IMR-90 (cell line): ENCODE measurements at places on chromosomes 7 and 10. TPM values are rescaled to one million over a fixed set of nuclear protein-coding genes. Genes with fewer than 3 reads are reported as not detected.

- no peak for DNase-seq
Measured at GRCh38 chr7:132430041-132430855, 146.0 kb downstream of the PLXNA4 start.

GRCh38 chr10:103413564-103413963 is 17.1 kb downstream of the PDCD11 start:
- DNase-seq = no peak

- DNase-seq = peak; percentile 27
Measured at GRCh38 chr7:75889826-75890225, 11.0 kb downstream of the RHBDD2 start.

- peak; percentile 8 for DNase-seq
Measured at GRCh38 chr10:74652664-74653063, 173.7 kb upstream of the KAT6B start.

DNA sequence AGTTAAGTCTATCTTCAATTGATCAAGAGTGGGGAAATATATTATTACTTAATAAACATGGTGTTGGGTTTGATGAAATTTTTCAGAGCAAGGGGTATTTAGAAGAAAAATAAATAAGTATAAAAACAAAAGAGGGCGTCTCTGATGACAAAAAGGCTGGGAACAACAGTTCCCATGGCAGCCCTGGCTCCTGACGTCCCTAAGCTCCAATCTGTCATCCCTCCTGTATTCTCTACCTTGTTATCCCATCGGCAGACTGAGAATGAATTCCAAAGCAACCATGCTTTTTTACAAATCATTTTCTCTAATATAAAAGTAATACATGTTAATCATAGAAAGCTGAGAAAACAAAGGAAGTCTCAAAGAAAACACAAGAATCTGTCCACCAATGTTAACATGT is 55.5 kb downstream of the SORBS1 start:
- no peak for DNase-seq

GRCh38 chr7:32952876-32953275 is 4.4 kb upstream of the FKBP9 start:
- no peak for DNase-seq

GRCh38 chr7:125256446-125256845 is 326.8 kb upstream of the POT1 start:
- no peak for DNase-seq

GRCh38 chr7:91690541-91691070 is 189.9 kb downstream of the MTERF1 start:
- no peak for DNase-seq

DNA sequence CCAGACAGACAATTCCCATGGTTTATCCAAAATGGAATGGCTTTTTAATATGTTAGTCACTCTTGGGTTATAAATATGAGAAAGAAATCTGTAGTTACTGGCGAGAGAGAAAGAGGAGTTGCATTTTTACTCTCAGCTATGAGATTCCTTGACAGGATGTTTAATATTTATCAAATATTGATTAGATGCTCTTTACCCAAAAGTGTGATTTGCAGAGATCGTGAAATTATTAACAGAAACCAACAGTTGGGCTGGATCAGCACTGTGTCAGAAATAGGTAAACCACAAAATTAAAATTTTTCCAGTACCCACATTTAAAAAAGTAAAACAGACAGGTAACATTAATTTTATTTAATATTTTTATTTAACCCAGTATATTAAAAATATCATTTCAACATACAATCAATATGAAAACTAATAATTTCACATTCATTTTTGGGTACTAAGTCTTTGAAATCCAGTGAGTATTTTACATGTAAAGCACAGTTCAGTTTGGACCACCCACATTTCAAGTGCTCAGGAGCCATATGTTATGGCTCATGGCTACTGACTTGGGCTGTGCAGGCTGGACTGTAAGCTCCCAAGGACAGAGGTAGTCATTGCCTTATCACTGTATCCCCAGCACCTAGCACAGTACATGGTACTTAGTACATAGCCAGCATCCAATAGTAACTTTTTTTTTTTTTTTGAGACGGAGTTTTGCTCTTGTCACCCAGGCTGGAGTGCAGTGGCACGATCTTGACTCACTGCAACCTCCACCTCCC is 42.5 kb downstream of the KLHDC10 start:
- no peak for DNase-seq

GRCh38 chr10:3777981-3778691 is 6.9 kb downstream of the KLF6 start:
- DNase-seq = peak; percentile 16

DNA sequence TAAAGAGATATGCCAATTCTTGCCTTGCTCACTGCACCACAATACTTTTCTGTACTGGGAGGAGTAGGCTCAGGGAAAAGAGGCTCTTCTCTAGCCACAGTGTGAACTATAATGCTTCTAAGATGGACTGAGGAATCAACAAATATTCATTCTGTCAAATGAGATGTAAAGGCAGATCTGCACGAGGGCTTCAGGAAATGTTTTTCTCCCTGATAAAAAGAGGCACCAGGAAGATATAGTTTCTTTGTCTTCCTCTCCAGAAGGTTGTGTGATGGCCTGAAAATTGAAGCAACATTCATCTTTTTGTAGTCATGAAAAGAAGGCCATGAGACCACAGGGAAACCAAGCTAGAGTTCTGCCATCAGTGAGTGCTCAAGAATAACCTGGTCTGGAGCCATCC is 79.1 kb upstream of the NME8 start:
- DNase-seq = no peak

- DNase-seq = no peak
Measured at GRCh38 chr7:55435466-55435865, 70.3 kb downstream of the LANCL2 start.

DNA sequence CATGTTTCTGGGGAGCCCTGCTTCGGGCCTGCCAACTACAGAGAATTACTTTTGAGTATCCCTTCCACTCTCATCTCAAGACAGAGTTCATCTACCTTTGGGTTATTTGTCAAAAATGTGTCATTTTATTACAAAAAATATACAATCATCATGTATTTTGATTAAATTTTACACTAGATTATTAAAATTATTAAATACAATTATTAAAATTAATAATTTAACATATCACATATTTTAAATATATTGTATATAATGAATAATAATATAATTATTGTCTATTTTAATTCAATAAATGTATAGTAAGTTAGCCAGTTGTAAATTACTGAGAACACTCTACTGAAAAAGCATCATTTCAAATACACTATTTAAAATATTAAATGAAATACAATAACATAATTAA is 50.9 kb downstream of the FIGNL1 start:
- DNase-seq = no peak

- DNase-seq = peak; percentile 53
Measured at GRCh38 chr10:116985611-116986010, 19.4 kb downstream of the SHTN1 start.

GRCh38 chr7:23486002-23486773 is 15.9 kb upstream of the IGF2BP3 start:
- no peak for DNase-seq

- no peak for DNase-seq
Measured at GRCh38 chr10:96758423-96758822, 38.1 kb upstream of the PIK3AP1 start.

- DNase-seq = peak; percentile 78
Measured at GRCh38 chr10:31197886-31198285, 121.1 kb upstream of the ZEB1 start.

GRCh38 chr7:107039199-107039900 is 5.2 kb upstream of the PRKAR2B start:
- DNase-seq = no peak

DNA sequence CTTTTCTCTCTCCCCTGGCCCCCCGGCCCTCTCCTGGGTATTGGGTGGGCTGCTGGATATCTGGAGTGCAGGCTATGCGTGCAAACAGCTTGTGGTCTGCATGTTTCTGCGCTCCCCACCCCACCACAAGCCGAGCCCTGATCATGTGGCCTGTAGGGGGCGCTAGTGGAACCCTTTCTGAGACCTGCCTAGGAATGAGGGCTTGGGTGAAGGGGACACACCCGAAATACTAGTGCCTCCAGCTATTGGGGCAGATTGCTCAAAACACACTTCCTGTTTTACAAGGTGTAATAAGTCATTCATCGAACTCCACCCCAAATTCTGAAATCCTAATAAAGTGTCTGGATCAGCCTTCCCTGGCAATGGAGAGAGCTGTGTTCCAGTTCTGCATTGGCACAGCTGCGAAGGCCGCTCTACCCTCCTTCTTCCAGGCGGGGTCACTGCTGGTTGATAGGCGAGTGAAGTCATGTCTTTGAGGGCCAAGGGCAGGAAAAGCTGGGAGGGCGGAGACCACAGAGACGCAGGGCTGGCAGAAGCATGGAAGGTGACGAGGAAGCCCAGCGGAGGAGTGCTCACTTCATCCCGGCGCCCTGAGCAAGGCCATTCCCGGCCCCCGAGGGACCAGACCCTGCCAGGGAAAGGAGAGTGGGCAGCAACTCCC is 19.8 kb upstream of the PRRT4 start:
- no peak for DNase-seq

GRCh38 chr7:108000875-108001763 is 1.8 kb downstream of the LAMB1 start:
- DNase-seq = peak; percentile 30

- no peak for DNase-seq
Measured at GRCh38 chr7:43353902-43354301, 229.0 kb upstream of the STK17A start.

- DNase-seq = no peak
Measured at GRCh38 chr10:124535731-124536495, 74.3 kb downstream of the LHPP start.

DNA sequence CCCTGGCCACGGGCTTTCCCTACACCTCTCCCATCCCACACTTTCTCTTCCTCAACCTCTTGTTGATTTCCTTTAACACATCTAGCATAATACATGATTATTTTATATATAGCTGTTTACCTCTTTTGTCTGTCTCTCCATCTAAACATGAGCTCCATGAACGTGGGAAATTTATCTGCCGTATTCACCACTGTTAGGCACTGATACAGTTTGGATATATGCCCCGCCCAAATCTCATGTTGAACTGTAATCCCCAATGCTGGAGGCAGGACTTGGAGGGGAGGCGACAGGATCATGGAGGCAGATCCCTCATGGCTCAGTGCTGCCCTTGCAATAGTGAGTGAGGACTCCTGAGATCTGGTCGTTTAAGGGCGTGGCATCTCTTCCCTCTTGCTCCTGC is 5.7 kb downstream of the CYTH3 start:
- no peak for DNase-seq

- no peak for DNase-seq
Measured at GRCh38 chr7:122949186-122949585, 46.3 kb downstream of the TAS2R16 start.

DNA sequence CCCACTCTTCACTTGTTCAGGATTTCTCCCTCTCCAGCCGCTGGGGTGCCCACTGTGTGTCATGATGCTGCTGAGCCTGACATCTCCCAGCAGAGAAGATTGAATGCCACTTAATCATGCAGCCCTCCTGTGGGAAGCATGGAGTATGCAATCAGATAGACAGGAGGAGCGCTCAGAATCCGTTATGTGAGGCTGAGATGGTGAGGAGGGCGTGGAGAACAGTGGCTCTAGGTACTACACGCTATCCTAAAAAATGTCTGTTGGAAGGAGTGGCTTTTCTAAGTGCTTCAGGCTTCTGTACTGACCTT is 334.3 kb downstream of the LRMDA start:
- DNase-seq = no peak

DNA sequence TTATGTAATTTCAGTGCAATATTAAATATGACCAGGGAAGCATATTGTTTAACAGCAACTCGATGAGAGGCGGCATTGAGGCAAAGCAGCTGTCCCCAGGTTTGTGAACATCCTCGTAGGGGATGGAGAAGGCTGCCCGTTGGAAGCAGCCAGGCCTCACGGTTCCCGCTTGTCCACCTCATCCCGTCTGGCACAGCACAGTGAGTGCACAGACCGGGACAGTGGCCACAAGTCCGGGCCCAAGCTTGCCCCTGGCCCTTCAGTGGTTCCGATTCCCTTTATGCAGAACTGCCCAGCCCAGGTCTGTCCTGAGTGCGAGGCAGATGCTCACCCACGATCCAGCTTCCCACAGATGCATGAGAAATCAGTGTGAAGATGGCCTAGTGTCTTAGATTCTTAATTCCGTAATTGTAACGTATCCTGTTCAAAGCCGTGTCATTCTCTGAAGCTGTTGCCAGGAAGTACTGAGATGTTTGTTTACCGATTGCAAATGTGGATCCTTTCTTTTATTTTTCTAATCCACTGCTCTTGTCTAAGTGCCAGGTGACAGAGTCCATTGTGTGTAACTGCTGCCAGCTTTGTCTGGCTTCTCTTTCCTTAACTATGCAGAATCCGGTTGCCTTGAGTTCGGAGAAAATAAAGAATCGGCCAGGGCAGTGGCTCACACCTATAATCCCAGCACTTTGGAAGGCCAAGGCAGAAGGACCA is 35.5 kb downstream of the PFKP start:
- DNase-seq = peak; percentile 36

DNA sequence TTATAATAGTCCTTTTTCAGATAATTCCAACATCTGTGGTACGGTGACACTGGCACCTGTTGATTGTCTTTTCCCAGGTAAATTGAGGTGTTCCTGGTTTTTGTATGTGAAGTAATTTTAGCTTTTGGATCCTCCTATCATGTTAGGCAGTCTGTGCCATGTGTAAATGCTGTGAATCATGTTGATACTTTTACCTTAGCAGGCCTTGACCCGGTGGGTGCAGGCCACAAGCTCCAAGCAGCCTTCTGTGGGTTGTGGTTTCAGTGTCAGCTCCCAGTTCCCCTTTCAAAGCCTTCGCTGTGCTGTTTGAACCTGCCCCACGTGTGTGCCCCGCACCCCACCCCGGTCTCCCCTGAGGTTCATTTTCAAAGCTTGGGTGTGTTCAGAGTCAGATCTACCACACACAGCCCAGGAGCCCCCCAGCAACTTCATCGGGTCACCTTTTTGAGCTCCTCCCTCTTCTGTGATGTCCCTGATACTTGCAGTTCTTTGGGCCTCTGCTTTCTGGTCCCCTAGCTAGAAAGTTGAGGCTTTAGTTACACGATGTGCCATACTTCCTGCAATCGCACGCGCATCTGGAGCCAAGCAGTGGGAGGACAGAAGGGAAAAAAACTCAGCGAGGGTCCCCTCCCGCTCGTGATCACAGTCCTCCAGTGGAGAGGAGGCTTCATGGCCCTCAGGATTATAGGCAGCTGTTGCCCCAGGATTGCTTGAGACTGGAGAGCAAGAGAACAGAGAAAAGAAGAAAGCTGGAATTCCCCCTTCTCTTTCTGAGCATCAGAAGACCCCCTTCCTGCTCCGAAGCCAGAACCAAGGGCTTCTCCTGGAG is 8.7 kb upstream of the BHLHA15 start:
- DNase-seq = no peak

Gene AKR1C4
- not detected in 2 replicates for total RNA-seq

Gene PLAU
- total RNA-seq = 115 and 123 TPM in 2 replicates

Gene COX19
- 3.9 and 6.4 TPM in 2 replicates for total RNA-seq

Gene GIMAP6
- not detected in 2 replicates for total RNA-seq

Gene SP8
- total RNA-seq = not detected in 2 replicates

Gene CC2D2B
- not detected in 2 replicates for total RNA-seq

Gene CHAT
- total RNA-seq = not detected in 2 replicates

Gene PPP1R3C
- total RNA-seq = 61.7 and 62.9 TPM in 2 replicates

Gene HOXA4
- total RNA-seq = 0.36 and 1.1 TPM in 2 replicates

Gene PIP
- not detected in 2 replicates for total RNA-seq
